ENCODE measurements at places on chromosomes 2 and 18. TPM values are rescaled to one million over a fixed set of nuclear protein-coding genes. Genes with fewer than 3 reads are reported as not detected.

Gene UGT1A6
- 0.20 TPM for total RNA-seq

Gene PASK
- total RNA-seq = 3.7 TPM

Gene COL6A3
- 465 TPM for total RNA-seq

Gene UNC80
- total RNA-seq = not detected

Gene SCYGR4
- total RNA-seq = not detected

Gene TMEM163
- not detected for total RNA-seq

Gene SIX3
- total RNA-seq = not detected

Gene CCDC74A
- 6.5 TPM for total RNA-seq

Gene IL1RL2
- not detected for total RNA-seq

Gene LYG1
- not detected for total RNA-seq

Gene CCDC148
- total RNA-seq = not detected

Gene GEN1
- total RNA-seq = 49.4 TPM

Gene GBX2
- 0.94 TPM for total RNA-seq

Gene GALNT14
- 6.3 TPM for total RNA-seq
